ENCODE measurements at places on chromosomes 2 and 18.

- no peak for DNase-seq
These were observed 179.4 kb downstream of the DOK6 start for GRCh38 chr18:69580107-69580506.

GRCh38 chr18:25726298-25726697, 364.1 kb downstream of the SS18 start:
- no peak for DNase-seq

DNA sequence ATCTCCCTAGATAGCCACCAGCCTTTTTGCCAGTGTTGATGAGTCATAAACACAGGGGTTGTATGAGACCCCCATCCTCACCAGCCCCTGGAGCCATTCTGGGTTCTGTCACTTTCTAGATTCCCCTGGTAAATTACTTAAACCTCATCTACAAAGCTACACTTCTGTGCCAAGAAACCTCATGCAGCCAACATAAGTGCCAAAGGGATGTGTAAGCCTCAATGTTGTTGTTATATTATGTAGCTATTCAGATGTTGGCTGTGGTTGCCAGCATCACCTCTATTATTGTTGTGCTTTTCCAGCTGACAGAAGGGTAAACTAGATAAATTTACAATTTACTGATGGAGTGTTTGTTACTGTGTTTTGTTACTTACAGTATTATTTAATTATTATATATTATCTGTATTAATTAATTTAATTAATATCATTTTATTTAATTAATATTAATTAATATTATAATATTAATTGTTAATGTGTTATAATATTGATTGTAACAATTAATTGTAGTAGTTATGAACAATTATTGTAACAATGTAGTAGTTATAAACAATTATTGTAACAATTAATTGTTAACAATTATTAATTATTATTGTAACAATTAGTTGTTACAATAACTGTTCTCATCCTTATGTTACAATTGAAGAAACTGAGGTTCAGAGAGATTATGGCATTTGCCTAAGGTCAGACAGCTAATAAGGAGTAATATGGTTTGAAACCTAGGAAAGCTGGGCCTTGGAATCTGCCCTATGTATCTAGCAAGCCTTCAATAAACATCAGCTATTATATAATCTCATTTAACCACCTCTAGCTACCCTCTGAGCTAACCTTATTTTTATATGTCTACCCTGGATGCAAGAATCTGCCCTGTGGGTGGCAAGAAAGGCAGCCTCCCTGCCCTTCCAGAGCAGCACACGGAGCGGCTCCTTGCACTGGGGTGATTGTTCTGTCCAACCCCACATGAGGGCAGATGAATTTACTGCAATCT, 36.1 kb downstream of the PSTPIP2 start:
- no peak for DNase-seq

- DNase-seq, result no peak
These were observed 163.8 kb downstream of the RBM43 start for GRCh38 chr2:151097895-151098294.

GRCh38 chr2:181546086-181546485, 88.9 kb downstream of the ITGA4 start:
- DNase-seq, result no peak

- DNase-seq, result no peak
These were observed 107.6 kb downstream of the LRP2 start for GRCh38 chr2:169254774-169255173.

DNA sequence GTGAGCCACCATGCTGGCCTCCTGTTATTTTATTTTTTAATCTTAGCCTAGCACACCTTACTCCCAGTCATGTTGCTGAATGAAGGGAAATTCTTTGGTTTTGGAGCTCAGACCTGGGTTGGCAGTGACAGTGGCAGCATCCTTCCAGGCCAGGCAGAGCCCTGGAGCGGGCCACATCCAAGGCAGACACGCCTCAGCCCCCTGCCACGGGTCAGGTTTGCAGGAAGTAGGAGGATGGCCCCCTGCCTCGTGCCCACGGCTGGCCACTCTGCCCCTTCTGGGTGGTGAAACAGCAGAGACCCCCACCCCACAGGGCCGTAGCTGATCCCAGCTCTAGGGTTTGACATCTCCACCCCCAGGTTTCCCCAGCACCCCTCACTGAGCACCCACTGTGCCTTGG, 11.7 kb downstream of the EFHD1 start:
- no peak for DNase-seq

Measured in uterus (tissue), 4 donors.